Uterus (tissue), 4 donors: ENCODE measurements at places on chromosomes 16 and 17. TPM values are rescaled to one million over a fixed set of nuclear protein-coding genes. Genes with fewer than 3 reads are reported as not detected.

ZNF385C gene
- total RNA-seq, result not detected

- peak; percentile 70 for DNase-seq
Observed at GRCh38 chr16:15642557-15643047, 352 bp downstream of the MARF1 start.

DNA sequence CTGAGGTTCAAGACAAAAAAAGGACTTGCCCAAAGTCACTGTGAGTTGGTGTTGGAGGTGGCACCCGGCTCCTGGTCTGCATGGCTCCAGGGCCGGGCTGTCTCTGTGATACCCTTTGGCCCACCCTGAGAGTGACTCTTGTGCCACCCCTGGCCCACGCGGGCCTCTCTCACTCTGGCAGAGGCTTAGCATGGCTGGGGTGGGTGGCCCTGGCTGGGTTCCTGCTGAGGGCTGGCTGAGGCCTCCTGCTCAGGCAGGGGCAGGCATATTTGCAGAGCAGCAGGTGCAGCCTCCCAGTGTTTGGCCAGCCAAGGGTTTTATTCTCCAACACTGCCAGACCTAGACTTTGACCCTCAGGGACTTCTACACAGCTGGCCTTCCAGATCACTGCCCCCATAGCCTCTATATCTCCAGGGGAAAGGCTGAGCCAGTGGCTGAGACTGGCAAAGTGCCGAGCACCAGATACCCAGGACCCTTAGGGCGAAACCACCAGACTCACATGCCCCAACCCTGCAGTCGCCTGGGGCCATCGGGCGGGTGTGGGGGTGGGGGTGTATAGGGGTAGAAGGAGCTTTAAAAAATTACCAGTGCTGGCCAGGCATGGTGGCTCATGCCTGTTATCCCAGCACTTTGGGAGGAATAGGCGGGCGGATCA lies 21.5 kb upstream of the ADGRG1 start:
- no peak for DNase-seq

TAC4 gene
- total RNA-seq, result not detected

DNA sequence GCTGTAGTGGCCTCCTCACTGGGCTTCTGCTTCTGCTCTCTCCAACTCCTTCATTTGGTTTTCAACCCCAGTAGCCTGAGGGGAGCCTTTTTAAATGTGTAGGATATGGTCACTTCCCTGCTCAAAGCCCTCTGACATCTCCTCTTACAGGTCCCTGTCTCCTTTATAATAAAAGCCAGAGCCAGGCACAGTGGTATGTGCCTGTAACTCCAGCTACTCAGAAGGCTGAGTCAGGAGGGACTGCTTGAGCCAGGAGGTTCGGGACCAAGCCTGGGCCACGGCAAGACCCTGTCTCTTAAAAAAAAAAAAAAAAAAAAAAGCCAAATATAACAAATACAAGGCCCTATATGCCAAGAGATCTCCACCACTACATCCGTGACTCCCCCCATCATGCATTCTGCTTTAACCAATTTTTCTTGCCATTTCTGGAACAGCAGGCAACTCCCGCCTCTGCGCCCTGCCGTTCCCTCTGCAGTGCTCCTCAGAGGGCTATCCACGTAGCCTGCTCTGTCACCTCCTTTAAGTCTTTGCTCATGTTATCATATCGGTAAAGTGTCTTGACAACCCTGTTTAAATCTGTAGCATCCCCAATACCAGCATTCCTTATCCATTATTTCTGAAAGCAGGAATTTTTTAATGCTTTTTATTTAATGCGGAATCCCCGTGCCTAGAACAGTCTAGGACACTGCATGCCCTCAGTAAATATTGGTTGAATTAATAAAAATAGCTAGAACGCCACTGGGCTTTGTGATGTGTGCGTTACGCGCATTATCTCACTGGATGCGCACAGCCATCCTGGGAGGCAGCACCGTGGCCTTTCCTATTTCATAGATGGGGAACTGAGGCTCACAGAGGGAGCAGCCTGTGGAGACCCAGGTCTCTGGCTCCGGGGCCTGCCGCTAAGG lies 9.5 kb downstream of the ZNF771 start:
- DNase-seq, result no peak

DNA sequence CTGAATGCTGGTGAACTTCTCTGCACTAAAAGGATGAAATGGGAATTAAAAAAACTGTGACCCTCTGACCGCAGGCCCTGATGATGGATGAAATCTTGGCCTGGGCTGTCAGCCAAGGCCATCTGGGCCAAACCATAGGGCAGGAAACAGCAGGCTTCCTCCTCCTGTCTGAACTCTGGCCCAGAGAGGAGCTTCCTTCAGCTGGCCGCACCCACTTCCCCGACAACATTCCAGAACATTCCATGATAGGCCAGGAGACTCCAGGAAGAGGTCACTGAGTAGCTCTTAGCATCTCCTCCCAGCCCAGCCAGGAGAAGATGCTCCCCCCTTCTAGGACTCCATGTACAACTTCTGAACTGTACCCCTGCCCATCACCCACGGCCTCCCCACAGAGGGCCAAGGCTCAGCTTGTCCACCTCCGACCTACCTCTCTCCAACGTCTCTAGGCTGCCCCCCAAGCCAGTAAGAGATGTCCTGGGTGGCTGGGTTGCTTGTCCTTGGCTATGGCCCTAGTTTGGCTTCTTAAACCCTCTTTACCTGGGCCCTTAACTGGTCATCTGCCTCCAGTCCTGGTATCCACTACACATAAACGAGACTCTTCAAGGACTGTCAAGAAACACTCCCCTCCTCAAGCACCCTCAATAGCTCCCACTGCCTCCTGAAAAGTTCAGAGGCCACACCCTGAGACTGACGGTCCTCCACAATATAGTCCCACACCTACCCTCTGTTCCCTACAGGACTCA lies 1.7 kb downstream of the RPH3AL start:
- peak; percentile 85 for DNase-seq

GRCh38 chr16:88430524-88431446 lies 22.3 kb upstream of the ZFPM1 start:
- no peak for DNase-seq

FAAP100 gene
- total RNA-seq, result 31.2 TPM

- no peak for DNase-seq
Observed at GRCh38 chr16:85435286-85435685, 177.8 kb upstream of the GSE1 start.
